ENCODE measurements at places on chromosomes 7 and 10.

DNA sequence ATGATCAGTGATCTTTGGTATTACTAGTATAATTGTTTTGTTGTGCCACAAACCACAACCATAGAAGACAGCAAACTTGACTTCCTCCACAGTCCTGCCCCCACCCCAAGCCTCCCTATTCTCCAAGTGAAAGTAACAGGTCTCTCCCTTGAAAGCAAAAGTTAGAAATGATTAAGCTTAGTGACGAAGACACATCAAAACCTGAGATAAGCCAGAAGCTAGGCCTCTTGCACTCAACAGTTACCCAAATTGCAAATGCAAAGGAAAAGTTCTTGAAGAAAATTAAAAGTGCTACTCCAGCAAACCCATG is 7.5 kb downstream of the SAR1A start:
- DNase-seq: no peak

DNA sequence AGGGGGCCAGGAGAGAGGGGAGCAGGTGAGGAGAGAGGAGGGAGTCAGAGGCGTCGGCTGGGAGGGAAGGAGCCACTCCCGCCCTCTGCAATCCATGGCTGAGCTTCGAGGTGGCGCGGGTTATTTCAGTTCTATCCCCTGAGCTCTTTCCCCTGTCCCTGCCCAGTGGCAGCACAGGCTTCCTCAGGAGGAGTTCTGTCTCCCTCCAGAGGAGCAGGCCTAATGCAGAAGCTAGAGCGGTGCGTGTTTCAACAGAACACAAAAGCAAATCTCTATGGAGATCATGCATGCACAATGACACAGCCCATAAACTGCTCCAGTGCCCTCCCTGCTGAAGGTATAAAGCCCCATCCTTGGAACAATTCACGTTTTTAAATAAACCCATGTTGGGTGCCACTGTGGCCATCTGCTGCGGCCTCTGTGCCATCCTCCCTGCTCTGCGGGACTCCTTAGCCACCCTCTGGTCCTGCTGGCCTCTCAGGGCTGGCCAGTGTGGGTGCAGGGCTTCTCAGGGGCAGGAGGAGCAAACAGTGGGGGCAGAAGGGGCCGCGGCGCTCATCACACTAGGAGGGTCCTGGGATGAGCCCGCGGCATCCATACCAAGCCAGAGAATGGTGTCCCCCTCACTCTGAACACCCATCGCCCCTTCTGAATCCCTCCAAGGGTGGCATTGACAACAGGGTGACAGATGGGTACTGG is 192.6 kb upstream of the LYZL2 start:
- no peak for DNase-seq

GRCh38 chr10:50540826-50541122 is 83.0 kb downstream of the SGMS1 start:
- no peak for DNase-seq

- no peak for DNase-seq
Observed at GRCh38 chr10:3135006-3135405, 37.6 kb downstream of the PITRM1 start.

GRCh38 chr10:97733256-97733655 is 3.7 kb upstream of the ZFYVE27 start:
- DNase-seq: no peak

DNA sequence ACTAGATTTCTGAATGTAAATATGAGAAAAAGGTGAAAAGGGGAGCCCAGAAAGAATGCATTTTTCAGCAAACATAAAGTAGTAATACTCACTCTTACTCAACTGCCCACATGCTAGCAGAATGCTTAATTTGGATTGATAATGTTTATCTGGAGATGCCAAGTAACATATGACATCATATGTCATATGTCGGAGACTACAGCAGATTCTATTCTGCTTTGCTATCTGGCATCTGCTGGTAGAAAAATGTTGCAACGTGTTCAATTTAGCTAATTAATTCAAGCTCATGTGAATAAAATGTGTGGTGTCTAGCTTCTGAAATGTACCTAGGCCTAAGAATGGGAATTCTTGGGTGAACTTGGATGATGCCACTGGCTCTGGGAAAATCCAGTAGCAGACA is 4.5 kb downstream of the BBIP1 start:
- DNase-seq: no peak

GRCh38 chr10:6014241-6014761 is 37.0 kb upstream of the IL15RA start:
- no peak for DNase-seq

DNA sequence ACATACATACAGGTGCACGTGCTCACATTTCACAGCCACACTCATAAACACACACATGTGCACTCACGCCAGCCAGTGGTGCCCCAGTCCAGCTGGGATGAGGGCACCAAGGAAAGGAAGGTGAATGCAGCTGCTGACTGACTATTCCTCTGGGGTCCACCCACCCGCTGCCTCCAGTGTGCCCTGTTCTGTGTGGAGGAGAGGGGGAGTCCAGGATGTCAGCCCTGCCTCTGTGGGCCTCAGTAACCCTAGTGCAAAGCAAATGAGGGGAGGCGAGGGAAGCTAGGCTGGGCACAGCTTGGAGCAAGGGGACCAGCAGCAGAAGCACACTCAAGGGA is 57.6 kb downstream of the YKT6 start:
- no peak for DNase-seq

GRCh38 chr7:138299066-138299465 is 161.0 kb upstream of the TRIM24 start:
- DNase-seq: no peak

GRCh38 chr10:48358162-48358561 is 51.7 kb downstream of the MAPK8 start:
- DNase-seq: no peak

DNA sequence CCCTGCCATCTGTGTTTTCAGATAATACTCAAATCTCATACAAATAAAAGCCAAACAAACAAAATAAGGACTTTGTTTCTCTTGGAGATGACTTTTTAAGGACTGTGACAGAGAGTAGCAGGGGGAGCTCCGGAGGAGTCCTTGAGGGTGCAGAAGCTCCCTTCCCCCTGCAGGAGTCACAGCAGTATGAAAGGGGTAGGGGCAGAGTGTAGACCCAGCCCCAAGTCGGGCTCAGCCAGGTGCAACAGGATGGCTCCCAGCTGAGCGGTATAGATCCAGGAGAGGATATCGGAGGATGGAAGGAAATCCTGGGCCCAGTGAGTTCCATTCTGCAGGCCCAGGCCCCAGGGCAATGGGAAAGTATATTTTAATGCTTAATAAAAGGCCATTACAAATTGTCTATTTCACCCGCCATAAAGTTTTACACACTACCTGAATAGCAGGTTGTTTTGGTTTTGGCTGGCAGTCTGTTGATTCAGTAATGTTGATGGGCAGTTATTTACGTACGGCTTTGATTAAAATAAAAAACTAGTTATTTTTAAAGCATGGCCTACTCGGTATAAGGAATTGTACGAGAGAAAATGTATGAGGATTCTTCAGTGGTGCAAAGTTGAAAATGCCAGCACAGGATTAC is 206.0 kb downstream of the CELF2 start:
- no peak for DNase-seq

DNA sequence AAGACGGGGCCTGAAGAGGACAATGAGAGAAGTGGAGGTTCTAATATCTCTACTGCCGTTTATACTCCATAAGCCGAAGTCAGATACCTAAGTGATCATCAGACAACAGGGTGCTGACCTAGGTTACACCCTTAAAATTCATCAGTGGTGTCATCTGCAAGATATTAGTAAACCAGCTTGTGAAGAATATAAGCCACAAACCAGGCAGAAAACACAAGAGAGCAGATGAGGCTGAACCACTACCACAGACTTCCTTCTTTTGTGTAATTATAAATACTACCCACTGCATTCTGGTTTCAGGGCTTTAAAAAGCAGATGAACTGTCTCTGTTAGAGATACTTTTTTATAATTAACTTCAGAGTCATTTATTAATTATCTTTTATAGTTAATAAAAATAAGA is 69.0 kb upstream of the LRRC17 start:
- no peak for DNase-seq

DNA sequence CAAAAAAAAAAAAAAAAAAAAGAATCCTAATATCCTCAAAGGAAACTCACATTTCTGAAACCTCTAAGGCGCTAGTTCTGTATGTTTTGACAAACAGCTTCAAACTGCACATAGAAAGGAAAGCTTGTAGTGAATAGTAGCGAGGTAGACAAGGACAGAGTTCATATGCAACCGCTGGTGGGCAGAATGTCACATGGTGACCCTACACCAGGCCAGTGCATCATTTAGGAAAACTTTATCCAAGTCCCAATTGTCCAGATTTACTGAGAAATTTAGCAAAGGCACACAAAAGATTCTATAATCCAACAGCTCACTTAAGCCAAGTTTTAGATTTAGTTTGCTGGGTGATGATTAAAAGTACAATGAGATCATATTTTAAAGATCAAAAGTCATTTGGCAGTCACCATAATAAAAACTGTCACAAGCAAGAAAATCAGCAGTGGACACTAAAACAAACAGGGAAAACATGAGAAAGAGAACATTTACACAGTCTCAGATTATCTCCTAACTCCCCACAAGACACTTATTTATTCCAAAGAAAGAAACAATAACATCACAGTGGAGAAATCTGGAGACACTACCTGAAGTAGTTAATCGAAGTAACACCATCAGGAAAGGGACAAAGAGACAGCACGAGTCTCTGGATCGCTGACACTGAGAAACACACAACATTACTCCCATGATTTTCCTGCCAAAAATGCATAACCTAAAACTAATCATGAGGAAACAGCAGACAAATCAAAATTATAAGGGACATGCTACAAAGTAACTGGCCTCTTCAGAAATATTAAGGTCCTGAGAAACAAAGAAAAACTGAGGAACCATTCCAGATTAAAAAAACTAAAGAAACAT is 20.2 kb downstream of the FAM204A start:
- DNase-seq: no peak

GRCh38 chr7:64888901-64889685 is 14.0 kb upstream of the ZNF273 start:
- DNase-seq: no peak

GRCh38 chr7:100509231-100509630 is 25.5 kb downstream of the NYAP1 start:
- no peak for DNase-seq

GRCh38 chr10:95256268-95256667 is 34.5 kb downstream of the PDLIM1 start:
- DNase-seq: no peak

- no peak for DNase-seq
Observed at GRCh38 chr7:80838643-80839042, 80.2 kb downstream of the SEMA3C start.

DNA sequence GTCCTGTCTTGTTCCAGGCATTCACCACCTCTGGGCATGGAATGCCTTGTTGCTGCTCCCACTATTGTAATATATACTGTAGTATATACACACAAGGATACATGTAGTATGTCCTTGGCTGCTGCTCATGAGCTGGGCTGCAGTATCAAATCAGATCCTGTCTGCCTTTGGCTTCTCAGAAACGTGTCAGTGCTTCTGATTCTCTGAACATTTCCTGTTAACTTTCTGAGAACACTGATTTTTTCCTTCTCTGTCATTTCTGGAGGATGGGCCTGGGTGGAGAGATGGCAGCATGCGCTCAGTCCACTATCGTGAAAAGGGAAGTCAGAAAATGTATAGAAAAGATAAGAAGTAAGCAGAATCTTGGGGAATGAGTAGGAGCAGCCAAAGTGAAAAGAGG is 12.2 kb downstream of the SFTPA2 start:
- no peak for DNase-seq

- DNase-seq: no peak
Observed at GRCh38 chr10:110746969-110747608, 103.0 kb downstream of the RBM20 start.

DNA sequence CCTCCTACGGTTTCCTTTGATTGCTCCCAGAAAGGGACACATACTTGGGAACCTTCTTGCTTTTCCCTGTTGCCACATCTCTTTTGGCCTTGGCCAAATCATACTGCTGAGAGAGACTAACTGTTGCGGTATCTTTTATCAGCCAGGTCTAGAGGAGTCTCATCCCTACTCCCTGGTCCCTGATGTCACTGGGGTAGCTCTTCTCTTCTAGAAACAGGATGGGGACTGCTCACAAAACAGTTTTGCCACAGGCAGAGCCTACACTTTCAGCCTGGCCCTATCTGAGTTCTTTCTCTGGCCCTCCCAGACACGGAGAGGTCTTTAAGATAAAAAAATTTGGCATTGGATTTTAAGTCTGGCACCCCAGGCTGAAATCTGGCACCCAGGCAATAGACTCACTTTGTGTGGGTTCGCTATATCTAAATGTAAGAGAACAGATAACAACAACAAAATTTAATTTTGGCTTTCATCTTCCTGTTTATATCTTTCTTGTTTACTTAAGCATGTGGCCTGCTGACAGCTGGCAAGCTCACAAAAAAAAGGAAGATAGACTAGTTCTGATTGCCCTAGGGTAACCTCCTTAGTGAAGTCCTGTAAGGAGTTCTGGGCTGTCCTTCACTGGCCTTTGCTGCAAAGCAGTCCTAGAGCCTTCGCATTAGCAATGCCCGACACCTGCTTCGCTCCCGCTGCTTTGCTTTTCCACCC is 228.3 kb upstream of the NPVF start:
- no peak for DNase-seq

DNA sequence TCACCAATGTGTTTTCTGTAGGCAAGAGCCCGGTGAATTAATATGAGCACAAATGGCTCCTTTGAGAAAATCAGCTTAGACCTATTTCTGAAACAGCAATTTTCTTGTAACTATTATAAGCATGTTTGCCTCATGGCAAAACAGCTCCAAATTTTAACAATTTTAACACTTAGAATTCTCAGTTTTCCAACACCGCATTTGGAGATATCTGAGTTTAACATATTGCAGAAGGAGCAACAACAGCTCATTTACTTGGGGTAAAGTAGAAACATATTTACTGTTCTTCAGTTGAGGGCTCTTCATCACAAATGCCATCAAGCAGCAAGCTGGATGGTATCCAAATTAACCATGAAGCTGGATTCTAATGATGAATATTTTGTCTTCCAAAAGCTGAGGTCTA is 134.0 kb upstream of the SLC26A5 start:
- DNase-seq: no peak

DNA sequence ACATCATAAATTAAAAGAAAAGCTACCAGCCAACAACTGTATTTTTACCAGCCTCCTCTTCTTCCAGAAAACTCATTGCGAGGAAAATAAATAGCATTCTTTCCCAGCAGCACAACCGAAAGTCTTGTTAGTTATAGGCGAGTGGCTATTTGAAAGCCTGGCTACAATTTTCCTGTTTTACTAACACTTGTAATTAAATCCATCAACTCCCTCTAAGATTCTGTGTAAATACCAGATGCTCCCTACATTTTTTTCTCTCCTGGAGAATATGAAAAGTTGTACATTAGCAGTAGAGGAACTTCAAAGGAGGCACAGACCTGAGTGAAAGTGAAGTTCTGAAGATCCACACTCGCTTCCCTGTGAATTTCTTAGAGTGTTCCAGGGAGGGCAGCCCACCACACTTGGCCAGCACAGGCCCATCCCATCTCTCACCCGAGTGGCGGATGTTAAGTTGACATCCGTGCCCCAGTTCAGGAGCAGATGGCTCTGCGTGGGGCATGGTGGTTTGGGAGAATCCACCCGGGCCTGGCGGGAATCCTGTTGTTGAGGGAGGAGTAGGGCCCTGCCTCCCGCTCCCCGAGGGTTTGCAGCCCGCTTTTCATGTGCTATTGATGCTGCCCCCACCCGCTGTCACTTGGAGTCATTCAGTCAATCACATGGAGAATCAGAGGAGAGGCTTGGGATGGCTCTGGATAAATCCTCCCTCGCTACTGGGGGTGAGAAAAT is 451.0 kb upstream of the GALNT17 start:
- DNase-seq: no peak

GRCh38 chr7:155355745-155356144 is 58.1 kb downstream of the INSIG1 start:
- DNase-seq: no peak
